ENCODE measurements at places on chromosomes 4 and X.

DNA sequence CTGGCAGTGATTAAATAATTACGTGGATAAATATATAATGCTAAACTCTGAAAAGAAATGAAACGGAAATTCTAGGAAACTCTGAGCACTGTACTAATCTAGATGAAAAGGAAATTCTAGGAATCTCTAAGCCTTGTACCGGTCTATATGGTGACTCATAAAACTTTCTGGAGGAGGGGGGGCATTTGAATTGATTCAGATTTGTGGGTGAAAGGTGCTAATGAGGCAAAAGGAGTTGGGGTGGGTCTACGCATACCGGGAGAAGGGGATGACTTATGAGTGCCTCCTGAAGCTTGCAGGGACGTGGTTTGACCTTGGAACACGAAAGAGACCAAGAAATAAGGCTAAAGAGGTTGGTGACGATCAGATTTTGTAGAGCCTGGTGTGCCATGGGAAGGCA lies 151.7 kb upstream of the CASK start:
- no peak for DNase-seq

- DNase-seq = no peak
Observed at GRCh38 chr4:54516556-54517215, 141.1 kb upstream of the KIT start.

DNA sequence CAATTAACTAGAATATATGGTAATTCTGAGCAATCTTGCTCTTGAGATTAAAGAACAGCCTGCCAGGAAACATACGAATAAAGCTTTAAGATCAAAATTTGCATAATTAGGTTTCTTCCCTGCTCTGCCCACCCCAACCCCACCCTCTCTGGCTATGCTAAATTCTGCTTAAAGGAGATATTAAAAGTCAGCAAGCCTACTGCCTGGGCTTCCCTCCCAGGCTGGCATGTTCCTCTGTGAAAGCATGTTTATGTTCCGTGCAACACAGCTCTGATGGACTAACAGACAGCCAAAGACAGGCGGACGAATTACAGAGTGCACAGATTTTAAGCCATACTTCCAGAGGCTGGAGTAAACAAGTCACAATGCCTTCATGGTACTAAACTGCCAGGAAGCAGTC lies 28.4 kb downstream of the CD99L2 start:
- DNase-seq = no peak

GRCh38 chrX:57905141-57905540 lies 5.1 kb downstream of the ZXDA start:
- no peak for DNase-seq

- DNase-seq = no peak
Observed at GRCh38 chr4:98421111-98421510, 159.9 kb downstream of the RAP1GDS1 start.

- DNase-seq = no peak
Observed at GRCh38 chr4:122914292-122914904, 8.0 kb downstream of the NUDT6 start.

- no peak for DNase-seq
Observed at GRCh38 chr4:94871644-94872305, 114.0 kb downstream of the BMPR1B start.

GRCh38 chr4:40916880-40917279 lies 167.1 kb downstream of the NSUN7 start:
- DNase-seq = no peak

DNA sequence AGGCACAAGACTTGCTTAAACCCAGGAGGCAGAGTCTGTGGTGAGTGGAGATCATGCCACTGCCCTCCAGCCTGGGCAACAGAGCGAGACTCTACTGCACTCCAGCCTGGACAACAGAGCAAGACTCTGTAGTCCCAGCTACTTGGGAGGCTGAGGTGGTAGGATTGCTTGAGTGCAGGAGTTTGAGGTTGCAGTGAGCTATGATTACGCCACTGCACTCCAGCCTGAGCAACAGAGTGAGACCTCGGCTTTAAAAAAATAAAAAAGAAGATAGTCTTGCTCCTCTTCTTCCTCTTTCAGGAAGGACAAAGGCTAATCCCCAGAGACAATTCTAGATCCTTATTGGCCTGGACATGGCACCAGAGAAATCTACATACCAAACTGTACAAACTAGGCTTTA lies 5.7 kb upstream of the PPEF2 start:
- DNase-seq = no peak
